Activated CD8-positive, alpha-beta memory T cell treated with anti-CD3 and anti-CD28 coated beads for 1 hour (primary cell): ENCODE measurements at places on chromosomes 13 and 19.

DNA sequence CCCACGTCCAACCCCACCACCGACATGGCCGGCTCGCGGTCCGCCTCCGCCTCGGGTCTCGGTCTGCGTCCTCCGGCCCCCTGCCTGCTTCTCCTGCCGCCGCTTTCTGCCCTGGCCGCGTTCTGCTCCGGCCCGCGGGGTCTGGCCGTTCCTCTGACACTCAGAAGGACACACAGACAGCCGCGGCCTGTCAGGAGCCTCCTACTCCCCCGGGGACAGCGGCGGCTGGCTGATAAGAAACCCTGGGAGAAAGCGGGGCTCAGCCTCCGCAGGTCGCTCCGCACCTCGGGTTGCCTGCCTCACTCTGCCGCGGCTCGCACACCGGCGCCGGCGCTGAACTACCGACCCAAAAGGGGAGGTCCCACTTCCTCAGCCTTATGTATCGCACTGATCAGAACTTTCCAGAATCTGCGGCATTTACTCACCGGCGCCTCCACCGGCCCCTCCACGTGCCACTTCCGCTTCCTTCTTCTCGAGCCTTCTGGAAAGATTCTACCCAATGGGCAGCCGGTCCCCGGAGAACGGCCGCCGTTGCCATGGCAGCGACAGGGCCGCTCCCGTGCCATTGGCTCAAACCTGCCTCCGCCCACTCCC lies at the start of gene HSPH1:
TSS of gene HSPH1 (minus strand) at position 348 of the 594 bp plus-strand sequence. CDS start at position 26, 322 bp downstream.
- DNase-seq, result peak; percentile 97

DNA sequence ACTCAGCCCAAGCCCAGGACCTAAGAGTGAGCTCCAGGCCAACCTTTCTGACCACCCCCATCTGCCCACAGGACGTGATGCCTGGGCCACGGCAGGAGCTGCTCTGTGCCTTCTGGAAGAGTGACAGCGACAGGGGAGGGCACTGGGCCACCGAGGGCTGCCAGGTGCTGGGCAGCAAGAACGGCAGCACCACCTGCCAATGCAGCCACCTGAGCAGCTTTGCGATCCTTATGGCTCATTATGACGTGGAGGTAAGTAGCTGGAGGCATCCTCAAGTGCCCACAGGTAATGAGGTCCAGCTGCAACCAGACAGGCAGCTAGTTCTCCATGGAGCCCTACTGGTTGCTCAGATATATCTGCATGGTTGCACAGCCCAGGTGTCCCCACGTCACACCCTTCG lies 14.8 kb downstream of the DDX39A start:
- no peak for DNase-seq

DNA sequence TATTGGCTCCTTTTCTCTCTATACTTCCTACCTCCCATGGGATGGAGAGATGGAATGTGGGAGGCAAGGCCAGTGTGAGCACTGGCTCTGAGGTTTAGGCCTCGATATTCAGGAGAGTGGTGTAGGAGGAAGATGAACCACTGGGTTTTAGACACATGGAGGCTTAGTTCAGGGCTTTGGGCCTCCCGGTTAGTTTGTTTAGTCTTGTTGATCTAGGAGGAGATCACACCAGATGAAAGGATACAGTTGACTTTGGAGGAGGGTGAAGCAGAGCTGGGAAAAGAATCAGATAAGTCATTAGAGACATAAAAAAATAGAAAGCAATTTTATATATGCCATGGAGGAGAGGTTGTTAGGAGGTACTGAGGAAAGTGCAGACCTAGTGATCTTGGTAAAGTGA lies 30.9 kb downstream of the RNASEH2B start:
- DNase-seq, result no peak

- peak; percentile 39 for DNase-seq
Observed at GRCh38 chr19:38213911-38214625, 10.0 kb downstream of the DPF1 start.

DNA sequence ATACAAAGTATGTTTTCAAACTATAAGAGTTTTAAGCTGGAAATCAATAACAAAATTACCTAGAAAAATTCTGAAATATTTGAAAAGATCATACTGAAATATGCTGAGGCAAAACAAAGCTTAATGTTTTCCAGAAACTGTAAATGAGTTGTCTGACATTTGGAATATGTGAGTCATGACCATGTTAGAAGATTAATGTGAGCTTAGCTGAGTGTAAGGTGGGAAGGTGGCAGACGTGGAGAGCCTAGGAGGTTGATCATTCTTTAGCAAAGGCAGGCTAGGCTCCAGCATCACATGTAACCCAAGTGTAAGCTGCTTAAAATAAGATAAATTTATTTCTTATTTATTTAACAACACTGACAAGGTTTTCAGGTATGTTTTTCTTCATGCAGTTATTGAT lies 2086.1 kb upstream of the PCDH20 start:
- no peak for DNase-seq

GRCh38 chr13:25165663-25166062 lies 6.4 kb downstream of the AMER2 start:
- DNase-seq, result no peak

DNA sequence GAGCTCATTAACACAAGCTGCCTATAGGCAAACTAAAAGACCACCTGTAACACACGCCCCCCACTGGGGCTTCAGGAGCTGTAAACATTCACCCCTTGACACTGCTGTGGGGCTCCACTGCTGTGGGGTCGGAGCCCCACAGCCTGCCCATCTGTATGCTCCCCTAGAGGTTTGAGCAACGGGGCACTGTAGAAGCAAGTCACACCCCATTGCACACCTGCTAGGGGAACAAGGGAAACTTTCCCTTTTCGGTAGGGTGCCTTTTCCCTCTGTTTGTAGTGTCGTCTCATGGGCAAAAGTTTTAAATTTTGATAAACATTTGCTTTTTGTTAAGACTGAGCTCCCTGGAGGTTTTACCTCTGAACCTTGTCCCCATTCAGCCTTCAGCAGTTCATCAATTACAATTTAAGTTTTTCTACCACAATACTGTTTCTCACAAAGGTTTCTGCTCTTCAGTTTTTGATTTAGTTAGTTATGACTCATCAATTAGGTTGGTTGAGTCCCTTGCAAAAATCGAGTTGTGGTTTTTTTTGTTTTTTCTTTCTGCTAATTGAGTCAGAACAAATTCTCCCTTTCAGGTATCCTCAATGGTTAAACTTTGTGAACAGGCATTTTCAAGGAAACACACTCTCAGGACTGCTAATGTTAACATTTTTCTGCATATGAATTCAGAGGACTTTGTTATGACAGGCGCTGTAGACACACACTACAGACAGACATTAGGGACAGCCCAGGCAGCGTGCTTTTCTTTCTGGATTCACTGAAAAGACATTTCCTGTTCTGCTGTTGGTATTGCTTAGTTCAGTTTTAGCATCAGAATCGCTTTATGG lies 35.1 kb downstream of the ZNF433 start:
- no peak for DNase-seq

DNA sequence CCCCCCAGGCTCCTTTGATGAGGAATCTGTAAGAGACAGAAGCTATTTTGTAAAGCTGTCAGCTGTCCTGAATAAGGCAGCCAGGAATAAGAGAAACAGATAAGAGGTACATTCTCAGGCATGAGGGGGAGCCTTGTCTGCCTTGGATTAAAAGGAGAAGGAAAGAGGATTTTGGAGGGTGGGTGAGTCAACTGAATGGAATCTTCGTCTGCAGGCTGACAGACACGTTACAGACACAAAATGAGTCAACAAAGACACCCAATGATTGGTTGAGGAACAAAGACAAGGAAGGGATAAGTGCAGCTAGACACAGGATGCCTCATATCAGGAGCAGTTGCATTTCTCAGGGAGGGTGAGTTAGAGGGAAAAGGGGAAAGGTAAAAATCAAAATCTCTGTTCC lies 162.5 kb downstream of the OLFM4 start:
- DNase-seq, result no peak

- no peak for DNase-seq
Observed at GRCh38 chr19:47447470-47448359, 24.0 kb downstream of the SLC8A2 start.

DNA sequence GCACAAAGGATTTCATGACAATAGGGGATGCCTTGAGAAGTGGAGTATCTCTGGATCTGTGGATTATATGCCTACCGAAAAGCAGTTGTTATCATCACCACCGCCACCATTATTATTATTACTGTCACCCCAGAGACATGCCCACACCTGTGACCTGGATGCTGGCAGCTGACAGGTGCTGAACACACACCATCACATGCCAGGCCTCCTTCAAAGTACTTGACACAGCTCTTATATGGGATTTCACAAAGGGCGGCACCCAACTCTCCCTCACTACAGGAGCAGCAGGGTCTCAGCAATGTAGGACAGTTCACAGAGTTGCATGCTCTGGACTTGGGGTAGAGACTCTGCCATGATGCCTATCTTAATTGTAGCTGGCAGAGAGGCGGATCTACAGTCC lies 5.6 kb upstream of the GPR42 start:
- no peak for DNase-seq

DNA sequence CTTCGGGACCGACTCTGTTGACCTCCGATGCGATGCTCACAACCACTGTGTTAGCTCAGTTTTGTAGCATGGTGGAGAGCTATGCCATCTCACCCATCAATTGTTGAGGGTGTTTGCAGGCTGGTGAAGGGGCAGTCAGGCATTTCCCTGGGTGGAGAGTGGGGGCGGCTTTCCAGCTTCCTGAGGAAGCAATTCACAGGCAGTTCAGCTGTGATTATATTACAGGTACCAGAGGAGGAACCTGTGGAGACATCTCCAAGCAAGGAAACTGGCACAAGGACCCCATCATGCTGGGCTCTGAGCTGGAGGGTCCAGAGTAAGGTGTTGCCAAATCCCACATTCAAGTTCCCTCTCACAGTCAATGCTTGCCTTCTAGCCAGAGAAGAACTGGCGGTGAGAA lies 166.0 kb upstream of the ZNF536 start:
- no peak for DNase-seq

DNA sequence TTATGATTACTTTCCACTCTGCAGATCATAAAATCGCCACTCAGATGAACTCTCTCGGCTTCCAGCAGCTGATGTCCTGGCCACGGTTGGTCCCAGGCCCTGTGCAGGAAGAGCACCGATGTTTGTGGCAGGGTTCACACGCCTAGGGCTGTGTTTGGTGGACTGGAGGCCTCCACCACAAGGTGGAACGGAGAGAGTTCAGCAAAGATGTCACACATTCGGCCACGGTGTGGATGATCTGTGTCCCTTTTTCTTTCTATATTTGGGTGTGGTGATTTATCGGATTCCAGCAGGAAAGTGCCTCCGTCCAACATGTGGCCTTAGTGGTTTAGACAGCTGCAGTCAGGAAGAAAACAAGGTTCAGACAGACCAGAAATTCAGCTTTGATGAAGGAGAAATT lies 521 bp upstream of the SHISA2 start:
- DNase-seq, result no peak

- no peak for DNase-seq
Observed at GRCh38 chr19:23436318-23436717, 41.0 kb upstream of the ZNF91 start.

- DNase-seq, result no peak
Observed at GRCh38 chr19:19223060-19223459, 11.3 kb downstream of the NCAN start.

DNA sequence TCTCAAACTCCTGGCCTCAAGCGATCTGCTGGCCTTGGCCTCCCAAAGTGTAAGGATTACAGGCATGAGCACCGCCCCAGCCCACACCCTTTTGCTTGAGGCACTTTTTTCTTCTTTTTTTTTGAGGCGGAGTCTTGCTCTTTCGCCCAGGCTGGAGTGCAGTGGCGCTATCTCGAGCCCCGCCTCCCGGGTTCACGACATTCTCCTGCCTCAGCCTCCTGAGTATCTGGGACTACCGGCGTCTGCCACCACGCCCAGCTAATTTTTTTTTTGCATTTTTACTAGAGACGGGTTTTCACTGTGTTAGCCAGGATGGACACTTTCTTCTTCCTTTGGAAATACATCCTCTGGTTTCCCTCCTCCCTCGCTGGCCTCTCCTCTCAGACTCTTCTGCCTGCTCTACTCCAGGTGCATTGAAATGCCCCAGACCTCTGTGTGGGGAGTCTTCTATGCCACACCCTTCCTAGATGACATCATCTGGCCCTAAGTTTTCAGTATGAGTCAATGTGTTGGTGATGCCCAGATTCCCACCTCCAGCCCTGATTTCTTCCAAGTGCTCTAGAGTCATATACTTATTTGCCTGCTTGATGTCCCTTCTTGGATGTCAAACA lies 20.7 kb upstream of the TPT1 start:
- DNase-seq, result no peak

- peak; percentile 54 for DNase-seq
Observed at GRCh38 chr19:29873024-29873800, 61.4 kb downstream of the CCNE1 start.
